ENCODE measurements at places on chromosomes 7 and 10.

DNA sequence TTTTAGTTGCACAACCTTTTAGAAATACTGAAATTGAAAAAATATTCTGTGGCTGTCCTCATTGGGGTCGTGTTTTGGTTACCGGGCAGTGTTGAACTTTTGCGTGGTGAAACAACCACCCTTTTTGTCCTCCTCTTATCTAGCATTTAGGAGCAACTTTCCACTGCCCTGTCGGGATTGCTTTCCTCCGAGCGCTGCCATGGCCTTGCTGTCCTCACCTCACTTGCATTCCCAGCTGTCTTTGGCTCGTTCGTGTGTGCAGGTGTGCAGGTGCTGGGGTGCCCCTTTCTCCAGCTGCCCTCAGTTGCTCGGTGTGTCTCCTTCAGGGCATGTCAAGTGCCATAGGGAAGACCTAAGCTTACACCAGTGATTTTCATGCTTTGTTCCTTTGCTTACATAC is 116.9 kb upstream of the GJD4 start:
- DNase-seq = no peak

GRCh38 chr10:69056129-69056528 is 31.8 kb upstream of the SRGN start:
- no peak for DNase-seq

DNA sequence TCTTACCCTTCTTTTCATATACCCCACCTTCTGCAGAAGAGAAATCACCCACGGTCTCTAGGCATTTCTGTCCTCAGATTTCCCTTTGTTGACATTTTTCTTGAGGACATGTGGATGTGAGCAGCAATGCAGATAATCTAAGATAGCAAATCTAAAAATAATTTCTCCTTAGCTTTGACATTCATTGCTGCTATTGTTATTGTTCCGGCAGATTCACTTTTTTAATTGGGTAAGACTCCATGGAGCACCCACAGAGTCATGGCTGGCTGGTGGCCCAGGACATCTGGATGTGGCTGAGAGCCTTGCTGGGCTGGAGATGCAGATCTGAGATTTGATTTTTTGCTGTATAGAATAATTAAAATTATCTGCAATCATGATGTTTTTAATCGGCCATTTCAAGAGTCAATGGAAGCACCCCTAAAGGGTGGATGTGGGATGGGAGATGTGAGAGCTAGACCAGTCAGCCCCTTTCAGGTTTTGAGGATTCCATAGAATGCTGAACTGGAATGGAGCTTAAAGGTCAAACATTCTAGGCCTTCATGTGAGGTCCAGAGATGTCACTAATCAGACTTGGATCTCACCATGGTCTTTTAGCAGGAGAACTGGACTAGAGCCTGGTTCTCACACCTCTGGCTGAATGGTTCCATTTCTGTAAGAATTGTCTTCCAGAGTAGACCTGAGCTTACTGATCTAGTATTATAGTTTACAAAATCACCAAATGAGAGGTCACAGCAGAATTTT is 37.5 kb downstream of the TAS2R41 start:
- DNase-seq = no peak

DNA sequence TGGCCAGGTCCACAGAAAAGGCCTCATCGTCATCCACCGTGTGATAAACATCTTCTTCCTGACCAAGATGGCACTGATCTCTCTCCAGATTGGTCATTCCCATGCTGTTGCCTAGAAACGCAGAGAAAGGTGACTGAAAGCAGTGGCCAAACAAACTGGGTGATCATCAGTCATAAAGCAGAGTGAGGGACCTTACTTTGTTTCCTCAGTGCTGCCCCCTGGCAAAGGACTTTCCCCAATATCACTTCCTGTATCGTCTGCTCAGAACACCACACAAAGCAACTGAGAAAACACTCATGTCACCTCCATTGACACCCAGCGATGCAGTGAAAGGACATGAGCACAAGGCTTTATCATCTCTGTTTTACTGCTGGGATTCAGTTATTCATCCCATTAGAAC is 40.0 kb upstream of the TM9SF3 start:
- peak; percentile 54 for DNase-seq

GRCh38 chr7:130273933-130274255 is 7.2 kb downstream of the CPA2 start:
- DNase-seq = no peak
